ENCODE measurements at places on chromosomes 3 and 15.
A peak's percentile ranks its signal among the peaks of the same experiment; 100 is the strongest.

DNA sequence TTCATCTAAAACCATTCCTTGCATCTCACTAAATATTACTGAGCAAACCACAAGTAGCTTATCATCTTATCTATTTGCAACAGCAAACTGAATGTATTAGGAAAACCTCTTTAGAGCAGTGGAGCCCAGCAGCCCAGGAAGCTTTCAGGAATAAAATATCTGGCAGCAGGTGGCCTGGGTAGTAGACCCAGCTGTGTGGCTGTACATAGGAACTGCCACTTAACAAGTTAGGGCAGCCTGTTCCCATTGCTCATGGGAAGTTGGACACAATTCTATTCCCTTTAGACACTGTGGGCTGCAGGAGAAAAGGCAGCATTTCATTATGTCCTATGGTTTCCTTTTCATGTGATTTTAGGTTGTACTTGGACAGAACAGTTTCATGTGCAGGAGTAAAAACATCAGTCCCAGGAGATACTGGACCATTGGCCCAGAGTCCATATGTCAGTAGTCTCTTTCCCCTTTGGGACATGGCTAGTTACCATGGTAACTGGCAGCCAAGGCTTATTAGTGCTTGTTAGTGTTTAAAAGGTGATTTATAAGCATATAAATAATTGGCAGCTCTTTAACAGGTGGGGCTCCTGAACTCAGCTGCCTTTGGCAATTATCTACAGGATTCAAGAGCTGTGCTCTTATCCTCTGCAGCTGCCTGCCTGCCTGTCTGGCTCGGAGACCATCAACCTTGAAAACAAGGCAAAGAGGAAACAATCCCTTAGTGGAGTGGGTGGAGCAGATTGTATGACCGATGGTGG, 28.9 kb upstream of the LSAMP start:
- peak; percentile 53 for DNase-seq

DNA sequence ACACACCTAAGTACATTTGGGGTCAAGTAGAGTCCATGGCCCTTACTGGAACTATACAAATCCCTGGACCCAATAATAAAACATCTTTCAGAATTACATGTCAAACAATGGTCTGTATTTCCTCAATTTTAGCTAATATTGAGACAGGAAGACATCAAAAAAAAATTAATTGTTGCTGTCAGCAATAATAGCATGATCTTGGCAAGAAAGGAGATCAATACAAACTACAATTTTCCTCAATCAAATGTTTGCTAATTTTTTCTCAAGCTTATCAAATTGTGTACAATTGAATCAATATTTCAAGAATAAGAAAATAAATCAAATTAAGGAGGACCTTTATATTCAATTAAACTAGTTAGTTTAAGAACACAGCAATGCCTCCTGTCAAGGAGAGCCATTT, 62.6 kb downstream of the FSIP1 start:
- no peak for DNase-seq

DNA sequence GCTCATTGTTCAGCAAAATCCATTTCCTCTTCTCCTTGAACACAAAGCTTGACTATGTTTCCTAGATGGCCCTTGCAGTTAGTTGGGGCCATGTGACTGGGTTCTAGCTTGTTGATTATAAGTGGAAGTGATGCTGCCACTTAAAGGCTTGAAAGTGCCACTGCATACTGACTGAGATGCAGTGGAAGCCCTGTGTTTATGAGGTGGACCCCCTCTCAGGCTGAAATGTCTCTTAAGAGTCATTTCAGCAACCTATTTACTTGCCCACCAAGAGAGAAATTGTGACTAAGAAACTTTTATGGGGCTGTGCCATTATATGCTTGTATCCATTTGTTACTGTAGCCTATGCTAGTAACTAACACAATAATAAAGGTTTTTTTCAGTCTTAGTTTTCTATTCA, 8.4 kb upstream of the ANP32A start:
- no peak for DNase-seq

- DNase-seq = no peak
Measured at GRCh38 chr15:38253351-38253781, 730 bp downstream of the SPRED1 start.

GRCh38 chr3:156424758-156425157, 130.2 kb downstream of the SSR3 start:
- no peak for DNase-seq

- DNase-seq = no peak
Measured at GRCh38 chr3:37985637-37986320, 4.8 kb upstream of the VILL start.

DNA sequence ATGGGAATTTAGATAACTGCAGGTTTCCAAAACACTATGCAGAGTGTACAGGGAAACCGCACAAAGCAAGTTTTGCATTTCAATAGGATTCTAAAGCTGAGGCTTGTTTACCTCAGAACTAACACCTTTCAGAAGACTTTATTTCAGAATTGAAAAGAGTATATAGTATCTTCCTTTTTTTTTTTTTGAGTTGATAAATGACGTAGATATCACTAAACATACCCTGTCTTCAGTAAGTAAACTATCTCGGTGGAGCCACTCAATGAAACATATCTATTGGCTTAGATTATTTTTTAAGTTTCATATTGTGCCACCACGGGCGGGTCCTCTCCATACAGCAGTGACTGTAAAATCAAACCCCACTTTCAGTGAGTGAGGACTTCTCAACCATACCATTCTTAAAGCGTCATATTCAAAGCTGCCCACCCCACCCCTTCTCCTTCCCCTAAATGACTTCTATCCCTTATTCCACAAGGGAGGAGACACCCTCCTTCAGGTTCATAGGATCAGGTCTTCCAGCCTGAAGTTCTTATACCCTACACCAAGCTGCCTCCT, 2.0 kb upstream of the TBL1XR1 start:
- no peak for DNase-seq

DNA sequence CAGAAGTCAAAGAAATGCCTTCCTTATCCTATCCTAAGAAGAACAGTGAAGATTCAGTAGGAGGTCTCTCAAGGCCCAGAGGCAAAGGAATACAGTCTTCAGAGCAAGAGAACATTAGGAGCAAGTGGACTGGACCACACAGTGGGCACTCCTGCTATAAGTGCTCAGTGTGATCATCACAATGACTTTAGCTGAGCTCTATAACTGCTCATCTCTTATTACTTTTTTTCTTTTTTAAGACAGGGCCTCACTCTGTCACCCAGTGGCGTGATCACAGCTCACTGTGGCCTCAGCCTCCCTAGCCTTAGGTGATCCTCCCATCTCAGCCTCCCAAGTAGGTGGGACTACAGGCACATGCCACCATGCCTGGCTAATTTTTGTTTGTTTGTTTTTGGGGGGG, 48.1 kb downstream of the COL8A1 start:
- no peak for DNase-seq

DNA sequence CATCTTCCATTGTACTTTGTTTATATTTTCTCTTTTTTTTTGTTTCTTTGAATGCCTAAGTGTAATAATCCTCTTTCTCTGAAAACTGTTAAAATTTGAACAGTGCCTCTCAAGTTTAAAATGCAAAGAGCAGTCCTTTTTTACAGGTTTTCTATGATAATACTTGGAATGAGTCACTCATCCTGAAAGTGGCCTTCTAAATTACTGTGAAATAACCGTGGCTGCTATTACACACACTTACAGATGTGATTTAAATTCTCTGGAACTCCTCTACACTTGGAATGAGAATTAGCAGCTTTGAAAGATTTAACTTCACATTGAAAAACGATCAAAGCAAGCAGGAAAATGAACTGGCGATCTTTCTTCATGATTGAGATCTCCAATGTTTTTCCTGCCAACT, 105.9 kb downstream of the ROBO1 start:
- no peak for DNase-seq

DNA sequence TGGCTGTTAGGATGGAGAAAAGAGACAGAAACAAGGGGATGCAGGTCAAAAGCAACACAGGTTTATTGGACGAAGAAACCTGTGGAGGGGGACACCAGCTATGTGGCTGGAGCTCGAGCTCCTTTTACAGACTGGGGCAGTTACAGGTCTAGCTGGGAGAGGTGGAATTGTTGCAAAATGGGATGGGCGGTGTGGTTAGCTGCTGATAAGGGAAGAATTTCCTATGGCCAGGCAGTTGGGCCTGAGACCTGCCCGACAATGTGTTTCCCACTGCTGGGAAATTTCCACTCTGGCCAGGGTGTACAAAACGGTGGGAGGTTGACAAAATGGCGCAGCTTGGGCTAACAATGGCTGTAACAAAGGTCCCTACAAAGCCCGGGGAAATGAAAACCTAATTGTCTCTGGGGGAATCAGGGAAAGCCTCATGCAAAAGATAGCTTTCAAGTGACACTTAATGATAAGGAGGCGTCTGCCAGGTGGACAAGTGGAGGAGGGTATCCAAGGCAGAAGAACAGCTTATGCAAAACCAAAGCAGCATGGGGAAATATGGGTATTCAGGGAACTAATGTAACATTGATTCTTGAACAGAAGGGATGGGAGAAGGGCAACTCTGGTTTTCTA, 137.4 kb upstream of the SGO1 start:
- no peak for DNase-seq

DNA sequence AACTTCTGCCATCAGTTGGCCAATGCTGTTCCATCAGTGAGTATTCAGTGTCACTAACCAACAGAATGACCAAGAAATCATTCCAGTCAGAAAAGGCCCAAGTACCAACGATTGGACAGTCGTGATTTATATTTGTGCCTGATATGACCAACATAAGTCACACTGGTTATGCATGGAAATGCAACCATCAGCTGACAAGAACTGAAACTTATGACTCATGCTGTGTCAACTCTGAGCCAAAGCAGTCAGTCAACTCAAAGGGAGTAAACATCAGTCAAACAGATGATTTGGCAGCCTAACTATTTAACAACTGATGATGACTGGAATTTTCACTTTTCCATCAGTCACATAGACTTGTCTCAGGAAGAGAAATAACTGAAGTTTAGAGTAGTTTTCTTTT, 142.4 kb downstream of the ANXA2 start:
- DNase-seq = no peak

GRCh38 chr15:70202756-70203155, 105.0 kb upstream of the TLE3 start:
- DNase-seq = no peak

GRCh38 chr3:197189623-197190022, 108.8 kb downstream of the DLG1 start:
- DNase-seq = no peak

DNA sequence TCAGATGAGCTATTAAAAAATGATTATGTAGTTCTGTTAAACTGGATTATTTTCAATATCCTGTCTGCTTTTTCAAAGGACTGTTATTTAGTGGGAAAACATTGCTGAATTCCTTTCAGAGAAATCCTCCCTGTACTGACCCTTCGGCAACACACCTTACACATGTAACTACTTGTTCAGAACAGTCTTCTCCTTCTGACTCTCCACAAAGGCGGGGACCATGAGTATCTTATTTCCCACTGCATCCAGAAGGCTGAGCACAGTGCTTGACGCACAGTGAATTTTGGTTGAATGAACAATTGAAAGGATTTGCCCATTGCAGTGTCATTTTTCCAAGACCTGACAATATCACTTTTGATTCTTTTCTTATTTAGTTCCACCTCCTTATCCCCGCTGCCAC, 23.1 kb upstream of the CFAP161 start:
- DNase-seq = no peak

DNA sequence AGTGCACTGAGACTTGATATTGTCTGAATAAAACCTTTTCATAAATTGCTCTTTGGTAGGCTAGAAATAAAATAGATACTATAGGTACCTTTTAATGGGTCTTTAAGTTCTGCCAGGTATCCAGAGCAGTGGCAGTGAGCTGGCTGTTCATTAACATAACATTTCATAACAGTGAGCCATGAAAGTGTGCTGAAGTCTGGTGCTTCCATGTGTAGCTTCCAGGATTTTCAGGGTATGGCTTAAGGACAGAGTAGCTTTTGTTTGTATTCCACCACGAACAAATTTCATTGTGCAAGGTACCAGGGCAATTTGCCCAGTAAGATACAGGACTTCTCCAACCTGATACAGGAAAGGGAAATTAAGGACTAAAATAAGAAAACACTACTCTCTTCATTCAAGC, 124.7 kb upstream of the NANOGP8 start:
- no peak for DNase-seq

DNA sequence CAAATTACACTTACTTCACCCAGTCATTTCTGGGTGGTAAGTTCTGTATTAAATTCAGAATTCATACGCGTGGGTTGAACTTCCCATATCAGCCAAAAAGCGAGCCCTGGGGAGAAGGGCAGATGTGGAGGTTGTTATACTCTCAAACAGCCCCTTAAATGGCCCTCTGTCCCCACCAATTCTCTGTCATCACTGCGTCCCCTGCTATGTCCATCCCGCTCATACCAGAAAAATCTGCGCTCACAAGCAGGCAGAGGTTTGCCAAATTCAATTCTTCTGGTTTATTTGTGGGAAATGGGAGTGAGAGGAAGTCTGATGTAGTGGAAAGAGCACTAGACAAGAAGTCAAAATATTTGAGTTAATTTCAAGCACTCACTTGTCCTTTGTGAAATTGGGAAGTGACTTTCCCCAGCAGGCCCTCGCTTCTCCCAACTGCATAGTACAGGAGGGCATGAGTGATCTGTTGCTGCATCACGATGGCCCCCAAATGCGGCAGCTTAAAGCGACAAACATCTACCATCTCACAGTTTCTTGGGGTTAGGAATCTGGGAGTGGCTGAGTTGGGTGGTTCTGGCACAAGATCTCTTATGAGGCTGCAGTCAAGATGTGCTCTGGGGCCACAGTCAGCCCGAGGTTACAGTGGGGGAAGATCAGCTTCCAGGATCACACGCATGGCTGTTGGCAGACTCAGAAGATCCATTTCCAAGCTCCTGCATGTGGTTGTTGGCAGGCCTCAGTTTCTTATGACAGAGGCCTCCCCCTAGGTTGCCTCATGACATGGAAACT, 67.7 kb downstream of the CPN2 start:
- no peak for DNase-seq

DNA sequence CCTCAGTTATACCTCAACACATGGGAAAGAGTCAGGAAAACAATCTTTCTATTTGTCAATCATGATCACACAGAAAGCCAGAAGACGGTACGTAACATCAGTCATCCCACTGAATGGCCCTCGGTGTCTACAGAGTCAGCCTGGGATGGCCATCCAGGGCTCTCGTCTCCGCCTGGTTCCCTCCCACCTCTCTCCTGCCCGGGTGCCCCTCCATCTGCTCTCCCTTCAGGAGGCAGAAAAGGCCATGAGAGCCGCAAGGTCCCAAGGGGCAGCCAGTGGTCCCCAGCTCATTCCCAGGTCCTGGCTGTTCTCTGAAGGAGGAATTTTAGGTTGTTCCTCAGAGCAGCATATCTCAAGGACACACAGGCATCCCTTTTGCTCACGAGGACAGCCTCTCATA, 4.4 kb upstream of the LRRC15 start:
- no peak for DNase-seq

GRCh38 chr3:62559831-62560445, 186.6 kb upstream of the FEZF2 start:
- DNase-seq = no peak

- no peak for DNase-seq
Measured at GRCh38 chr3:12328132-12328836, 39.4 kb downstream of the PPARG start.

GRCh38 chr3:124785973-124786372, 55.7 kb downstream of the UMPS start:
- no peak for DNase-seq

- DNase-seq = no peak
Measured at GRCh38 chr15:31169558-31169957, 68.0 kb upstream of the TRPM1 start.

All from NCI-H187 (cell line).